Activated T-helper 17 cell treated with anti-CD3 and anti-CD28 coated beads, Interleukin-2, amount 50 U/mL, for 72 hours (primary cell): ENCODE measurements at places on chromosomes 12 and 14.
A peak's percentile ranks its signal among the peaks of the same experiment; 100 is the strongest.

DNA sequence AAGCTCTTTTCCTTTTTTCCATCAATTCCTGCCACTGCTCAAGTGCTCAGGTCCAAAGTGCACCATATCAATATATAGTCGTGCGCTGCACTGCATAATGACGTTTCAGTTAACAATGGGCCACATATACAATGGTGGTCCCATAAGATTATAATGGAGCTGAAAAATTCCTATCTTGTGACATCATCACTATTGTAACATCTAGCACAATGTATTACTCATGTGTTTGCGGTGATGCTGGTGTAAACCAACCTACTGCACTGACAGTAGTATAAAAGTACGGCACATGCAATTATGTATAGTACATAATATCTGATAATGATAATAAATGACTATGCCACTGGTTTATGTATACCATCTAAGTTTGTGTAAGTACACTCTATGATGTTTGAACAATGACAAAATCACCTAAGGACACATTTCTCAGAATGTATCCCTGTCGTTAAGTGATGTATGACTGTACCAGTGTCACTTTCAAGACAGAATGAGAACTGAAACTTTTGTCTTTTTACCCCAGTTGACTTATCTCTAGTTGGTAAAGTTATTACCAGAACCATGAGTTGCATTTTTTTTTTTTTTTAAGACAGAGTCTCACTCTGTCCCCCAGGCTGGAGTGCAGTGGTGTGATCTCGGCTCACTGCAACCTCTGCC lies 53.7 kb upstream of the INSM2 start:
- ATAC-seq, result peak; percentile 95

DNA sequence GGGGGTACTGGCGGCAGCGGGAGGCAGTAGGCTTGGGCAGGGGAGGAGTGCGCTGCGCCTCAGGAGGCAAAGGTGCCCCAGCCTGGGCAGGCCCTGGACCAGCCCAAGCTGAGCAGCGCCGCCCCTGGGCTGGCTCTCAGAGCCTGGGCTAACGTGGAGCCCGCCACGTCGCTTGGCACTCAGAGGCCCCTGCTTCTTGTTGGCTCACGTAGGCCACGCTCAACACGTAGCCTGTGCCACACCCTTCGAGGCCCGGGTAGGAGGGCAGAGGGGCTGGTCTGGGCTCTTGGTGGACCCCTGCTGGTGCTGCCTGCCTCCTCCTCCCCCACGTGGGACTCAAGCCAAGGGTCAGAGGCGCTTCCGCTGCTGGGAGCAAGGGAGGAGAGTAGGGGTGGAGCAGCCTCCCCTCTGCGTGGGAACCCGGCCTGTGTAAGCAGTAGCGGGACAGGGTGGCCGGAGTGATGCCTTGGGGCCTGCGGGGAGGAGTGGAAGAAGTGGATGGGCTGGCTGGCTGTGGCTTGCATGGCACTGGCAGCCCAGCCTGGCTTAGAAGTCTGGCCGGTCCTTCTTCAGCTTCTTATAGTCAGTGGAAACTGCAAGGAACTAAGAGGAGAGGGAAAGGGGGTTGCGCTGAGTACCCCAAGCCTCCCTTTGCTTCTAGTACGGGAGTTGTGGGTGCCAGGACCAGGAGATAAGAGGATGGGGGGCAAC lies 5.7 kb downstream of the SHMT2 start:
- ATAC-seq, result no peak

DNA sequence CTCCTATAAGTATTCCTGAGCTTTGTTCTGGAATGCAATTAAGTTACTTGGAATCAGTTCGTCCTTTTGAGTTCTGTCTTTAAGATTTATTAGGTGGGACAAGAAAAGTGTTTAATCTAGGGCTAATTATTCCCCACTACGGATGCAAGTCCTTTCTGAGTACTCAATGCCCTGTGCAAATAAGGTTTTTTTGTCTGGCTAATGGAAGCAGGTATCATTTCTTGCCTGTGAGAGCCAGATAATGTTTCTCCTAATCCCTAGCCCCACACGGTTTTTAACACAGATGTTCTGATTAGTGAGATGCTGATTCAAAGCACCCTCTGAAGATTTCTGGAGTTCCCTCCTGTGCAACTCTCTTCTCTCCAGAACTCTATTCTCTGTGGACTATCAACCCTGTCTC lies 296.6 kb upstream of the PRICKLE1 start:
- no peak for ATAC-seq

GRCh38 chr14:85317491-85318021 lies 212.4 kb upstream of the FLRT2 start:
- ATAC-seq, result no peak
